ENCODE measurements at places on chromosomes 11 and 22.

DNA sequence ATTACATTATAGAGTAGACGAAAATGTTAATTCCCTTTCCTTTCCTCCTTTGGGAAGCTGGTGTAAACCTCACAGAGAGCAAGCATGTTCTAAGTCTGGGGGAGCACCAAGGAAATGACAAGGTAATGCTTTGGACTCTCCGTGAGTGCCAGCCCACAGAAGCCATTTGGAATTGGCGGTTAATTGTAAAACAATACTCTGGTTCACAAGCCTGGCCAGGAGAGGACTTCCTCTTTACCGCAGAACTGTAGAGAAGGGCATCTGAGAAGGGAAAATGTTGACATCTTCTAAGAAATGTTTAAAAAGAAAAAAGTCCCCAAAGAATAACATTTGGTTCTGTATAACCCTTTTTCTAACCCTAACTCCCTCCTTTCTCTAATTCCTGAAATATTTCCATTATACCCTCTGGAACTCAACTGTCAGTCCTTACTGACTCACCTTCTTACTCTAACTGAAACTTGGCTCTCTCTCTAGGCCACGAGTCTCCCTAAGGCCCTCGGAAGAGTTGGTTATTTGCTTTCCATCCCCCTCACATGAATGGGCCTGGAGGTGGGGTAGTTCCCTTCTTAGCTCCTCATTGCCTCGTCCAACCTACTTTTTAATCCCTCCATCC, 379.8 kb downstream of the SOX6 start:
- peak; percentile 70 for DNase-seq

DNA sequence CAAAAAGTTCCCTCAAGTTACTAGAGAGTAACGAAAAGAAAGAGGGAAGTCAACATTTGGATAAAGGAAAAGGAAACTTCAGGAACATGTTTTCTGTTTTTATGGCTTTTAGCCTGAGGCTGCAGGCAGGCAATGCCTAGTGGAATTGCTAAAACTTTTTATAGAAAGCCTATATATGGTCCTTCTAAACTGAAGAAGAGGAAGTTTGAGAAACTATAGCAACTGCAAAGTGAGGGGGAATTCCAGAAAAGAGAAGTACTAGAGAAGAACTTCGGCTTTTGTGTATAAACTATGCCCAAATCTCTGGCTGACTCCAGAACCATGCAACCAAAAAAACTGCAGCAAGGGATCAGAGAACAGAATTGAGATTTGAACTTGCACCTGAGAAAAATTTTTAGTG, 74.3 kb upstream of the ARHGAP42 start:
- no peak for DNase-seq

GRCh38 chr11:128512474-128512996, 74.8 kb downstream of the ETS1 start:
- DNase-seq: no peak

- no peak for DNase-seq
Measured at GRCh38 chr11:134471716-134472455, 59.8 kb upstream of the B3GAT1 start.

GRCh38 chr11:35412285-35412684, 7.1 kb downstream of the SLC1A2 start:
- DNase-seq: no peak

- no peak for DNase-seq
Measured at GRCh38 chr11:65774525-65775306, 6.1 kb downstream of the AP5B1 start.

DNA sequence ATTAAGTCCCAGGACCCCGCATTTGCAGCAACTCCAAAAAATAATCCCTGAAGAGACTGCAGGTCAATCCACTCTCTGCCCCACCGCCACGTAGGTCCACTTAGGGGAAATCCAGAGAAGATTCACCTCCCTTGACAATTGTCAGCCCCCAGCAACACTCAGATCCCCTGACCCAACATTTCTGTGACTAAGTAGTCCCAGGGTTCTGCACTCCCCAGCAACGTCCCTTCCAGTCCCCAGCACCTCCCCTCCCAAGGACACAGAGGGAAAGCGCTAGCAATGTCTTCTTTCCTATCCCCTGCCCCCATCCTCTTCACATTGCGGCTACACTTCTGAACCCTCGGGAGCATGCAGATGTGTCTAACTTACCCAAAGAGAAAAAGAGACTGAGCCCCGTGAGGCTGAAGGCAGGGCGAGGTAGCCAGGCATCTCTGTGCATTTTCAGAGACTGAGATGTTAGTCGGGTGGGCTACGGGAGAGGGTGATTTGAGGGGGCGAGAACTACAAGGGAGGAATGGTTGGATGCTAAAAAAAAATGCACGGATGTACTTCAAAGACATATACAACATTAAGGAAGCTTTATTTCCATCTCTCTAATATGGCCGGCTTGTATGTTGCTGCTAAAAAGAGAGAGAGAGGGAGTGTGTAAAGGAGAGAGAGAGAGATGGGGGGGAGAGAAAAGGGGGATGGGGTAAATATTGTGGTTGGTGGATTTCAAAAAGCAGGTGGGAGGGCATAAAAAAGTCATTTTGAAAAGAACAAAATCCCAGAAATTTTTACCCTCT, at the start of gene SCN2B:
SCN2B (minus strand) TSS at position 647 of the 785 bp plus-strand sequence; CDS start at position 439, 208 bp downstream.
- no peak for DNase-seq

DNA sequence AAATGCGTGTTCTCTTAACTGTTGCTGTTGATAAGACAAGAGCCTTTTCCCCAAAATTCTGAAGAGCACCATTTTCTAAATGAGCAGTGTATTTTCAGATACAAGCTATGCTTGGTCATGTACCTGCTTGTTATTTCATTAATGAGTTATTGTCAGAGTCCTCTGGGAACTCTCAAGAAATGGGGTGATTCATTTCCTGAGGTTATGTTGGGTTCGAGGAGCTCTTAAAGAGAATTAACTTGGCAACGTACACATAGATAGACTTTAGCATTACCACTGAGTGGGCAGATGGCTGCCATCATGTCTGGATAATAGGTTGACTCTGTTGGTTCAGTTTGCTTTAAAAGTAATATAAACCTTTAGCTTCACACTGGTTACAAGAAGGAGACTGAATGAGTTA, 87.9 kb upstream of the SORL1-AS1 start:
- DNase-seq: peak; percentile 95

DNA sequence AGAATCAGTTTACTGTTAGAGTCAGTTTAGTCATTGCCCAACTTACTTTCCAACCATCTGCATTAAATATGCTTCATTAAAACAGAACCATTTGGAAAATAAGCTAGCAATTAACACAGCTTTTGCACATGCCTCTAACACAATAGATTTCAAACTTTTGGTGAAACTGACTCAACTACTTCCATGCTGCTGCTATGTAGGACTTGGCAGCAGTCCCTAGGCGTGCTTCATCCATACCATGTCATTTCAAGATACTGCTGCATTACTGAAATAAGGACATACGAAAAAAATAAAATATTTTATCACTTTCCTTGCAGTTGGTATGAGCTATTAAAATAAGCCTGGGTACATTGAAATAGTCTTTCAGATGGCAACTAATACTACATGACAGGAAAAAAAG, 65.5 kb upstream of the SOX6 start:
- no peak for DNase-seq

GRCh38 chr11:19774817-19775580, 62.4 kb downstream of the NAV2 start:
- DNase-seq: no peak

DNA sequence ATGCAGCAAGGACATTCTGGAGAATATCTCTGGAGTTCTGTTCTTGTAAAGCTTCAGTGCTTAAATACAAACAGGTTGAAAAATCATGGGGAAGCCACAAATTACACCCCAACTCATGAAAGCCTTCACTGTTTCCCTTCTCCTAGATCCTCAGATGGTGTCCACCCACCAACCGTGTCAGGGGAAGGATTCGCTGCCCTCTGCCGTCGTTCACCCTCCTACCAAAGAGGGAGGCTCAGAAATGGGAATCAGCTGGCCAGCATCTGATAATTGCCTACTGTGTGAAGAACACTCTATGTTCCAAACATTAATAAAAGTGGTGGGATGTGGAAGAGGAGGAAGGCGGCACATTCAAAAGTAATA, 7.4 kb upstream of the HEPACAM start:
- no peak for DNase-seq

GRCh38 chr22:47200273-47201051, 438.0 kb downstream of the TBC1D22A start:
- DNase-seq: no peak

GRCh38 chr11:110907629-110908028, 195.4 kb upstream of the ARHGAP20 start:
- DNase-seq: peak; percentile 91

- no peak for DNase-seq
Measured at GRCh38 chr11:97742717-97743116, 1278.0 kb upstream of the CNTN5 start.

- DNase-seq: no peak
Measured at GRCh38 chr11:1946812-1947484, at the start of gene MRPL23. Gene MRPL23, plus strand, starts transcription at chr11:1947332. Its CDS starts 31 bp downstream, at chr11:1947363.

DNA sequence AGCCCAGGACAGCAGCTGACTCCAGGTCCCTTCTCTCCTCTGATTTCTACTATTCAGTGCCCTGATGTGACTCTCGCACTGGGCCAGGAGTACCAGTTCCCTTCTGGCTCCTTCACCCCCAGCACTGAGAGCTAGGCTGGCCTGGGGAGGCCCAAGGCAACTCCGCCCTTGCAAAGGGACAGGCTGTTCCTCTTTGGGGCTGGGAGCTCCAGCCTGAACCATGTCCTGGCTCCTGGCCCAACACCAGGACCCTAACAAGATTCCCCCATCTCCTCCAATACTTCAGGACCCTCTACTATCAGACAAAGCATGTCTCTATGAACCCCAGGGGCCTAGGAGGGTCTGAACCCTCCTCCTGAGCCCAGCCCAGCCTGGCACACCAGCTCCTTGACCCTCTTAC, 12.5 kb downstream of the CREB3L1 start:
- no peak for DNase-seq

DNA sequence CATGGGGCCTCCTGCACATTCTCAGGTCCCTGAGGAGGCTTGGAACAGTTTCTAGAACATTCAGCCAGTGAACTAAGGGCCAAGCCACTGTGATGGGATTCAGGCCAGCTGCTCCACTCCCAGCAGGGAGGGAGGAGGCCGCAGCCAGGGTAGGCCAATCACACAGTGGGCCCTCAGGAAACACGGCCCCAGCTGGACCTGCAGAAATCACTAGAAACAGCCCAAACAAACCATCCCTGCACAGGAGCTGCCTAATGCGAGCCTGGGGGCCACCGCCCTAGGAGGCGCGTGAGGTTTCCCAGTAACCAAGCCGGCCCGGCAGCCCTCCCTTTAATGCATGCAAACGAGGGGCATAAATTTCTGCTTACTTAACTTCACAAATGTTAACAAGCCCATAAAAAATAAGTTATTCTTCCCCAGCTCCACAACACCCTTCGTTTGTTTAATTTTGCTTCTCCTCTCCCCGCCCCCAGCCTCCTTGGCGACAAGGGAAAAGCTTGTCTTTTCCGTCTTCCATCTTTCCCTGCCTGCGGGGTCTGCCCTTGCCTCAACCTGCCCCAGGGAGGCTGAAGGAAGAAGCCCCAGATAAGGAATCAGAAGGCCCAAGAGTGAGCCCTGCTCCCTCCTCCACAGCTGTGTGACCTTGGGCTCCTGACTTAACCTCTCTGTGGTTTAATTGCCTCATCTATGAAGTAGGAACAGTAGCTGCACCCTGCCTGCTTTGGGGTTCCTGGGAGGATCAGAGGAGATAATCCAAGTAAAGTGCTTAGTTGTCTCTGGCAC, 25.7 kb downstream of the ELFN2 start:
- no peak for DNase-seq

GRCh38 chr11:85902353-85902752, 47.2 kb downstream of the CCDC83 start:
- DNase-seq: no peak

- no peak for DNase-seq
Measured at GRCh38 chr22:37242395-37242918, 1.6 kb downstream of the RAC2 start.

DNA sequence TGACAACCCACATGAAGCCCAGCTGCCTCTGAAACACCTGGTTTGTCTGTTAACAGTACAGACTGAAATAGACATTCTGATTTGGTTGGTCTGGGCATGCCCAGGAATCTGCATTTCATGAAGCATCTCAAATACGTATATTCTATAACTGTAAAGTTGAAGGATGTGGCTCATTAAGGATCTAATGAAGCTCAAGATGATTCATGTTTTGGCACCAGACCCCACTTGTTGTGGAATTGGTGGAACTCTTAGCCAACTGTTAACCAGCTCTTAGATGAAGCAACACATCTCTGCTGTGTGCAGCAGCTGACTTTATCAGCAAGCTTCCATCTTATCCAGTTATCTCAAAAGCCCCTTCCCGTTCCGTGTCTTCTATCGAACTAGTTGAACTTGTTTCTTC, 232.2 kb downstream of the INSC start:
- DNase-seq: no peak
